ENCODE measurements at places on chromosomes 7 and 10.

GRCh38 chr7:138137423-138138171 lies 61.3 kb downstream of the AKR1D1 start:
- no peak for DNase-seq

DNA sequence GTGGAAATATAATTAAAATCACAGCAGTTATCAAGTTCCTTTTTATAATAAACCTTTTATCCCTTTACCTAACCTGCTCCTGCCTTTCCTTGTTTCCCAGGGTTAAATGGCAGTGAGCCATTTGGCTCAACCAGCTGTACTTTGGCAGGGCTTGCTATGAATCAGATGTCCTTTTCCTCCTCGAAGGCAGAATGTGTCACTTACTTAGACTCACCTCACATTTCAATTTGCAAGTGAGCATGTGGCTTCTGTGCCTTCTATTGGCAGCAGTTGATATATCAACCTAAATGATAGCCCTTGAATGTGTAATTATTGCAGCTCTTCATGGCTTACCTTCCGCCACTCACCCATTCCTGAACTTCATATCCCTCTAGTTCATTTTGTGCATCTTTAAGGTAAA lies 301.7 kb downstream of the CSTF2T start:
- no peak for DNase-seq

GRCh38 chr7:129684777-129685176 lies 73.3 kb downstream of the NRF1 start:
- no peak for DNase-seq

DNA sequence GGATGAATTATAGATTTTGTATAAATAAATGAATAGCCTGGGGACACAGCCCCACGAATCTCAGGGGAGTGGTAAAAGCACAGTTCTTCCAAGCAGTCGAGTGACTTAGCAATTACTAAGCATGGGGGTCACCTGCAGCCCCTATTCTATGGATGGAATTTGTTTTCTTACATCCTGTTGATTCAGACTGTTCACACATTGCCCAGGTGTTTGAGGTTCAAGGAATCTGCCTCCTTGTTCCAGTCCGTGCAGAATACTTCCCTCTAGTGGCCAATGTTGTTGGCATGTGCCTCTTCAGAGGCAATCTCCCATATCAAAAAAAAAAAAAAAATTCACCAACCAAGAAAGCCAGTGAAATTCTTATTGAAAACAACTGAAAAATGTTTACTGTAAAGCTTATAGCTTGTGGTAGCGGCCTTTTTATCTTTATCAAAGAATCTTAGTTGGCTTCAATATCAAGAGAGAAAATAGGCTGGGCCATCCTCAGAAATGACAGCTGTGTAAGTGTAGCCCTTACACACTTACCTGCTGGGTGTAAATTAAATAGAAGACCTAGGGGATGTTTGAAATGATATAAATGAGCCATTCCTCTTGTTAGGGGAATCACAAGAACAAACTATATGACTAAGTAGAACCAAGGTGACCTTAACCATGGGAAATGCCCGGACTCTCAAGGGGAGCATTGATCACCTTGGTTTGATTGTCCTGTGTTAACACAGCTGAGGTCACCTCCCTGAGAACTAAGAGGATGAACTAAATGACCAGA lies 7.8 kb downstream of the LIPM start:
- DNase-seq = no peak

GRCh38 chr7:29900745-29901144 lies 88.9 kb downstream of the SCRN1 start:
- no peak for DNase-seq

DNA sequence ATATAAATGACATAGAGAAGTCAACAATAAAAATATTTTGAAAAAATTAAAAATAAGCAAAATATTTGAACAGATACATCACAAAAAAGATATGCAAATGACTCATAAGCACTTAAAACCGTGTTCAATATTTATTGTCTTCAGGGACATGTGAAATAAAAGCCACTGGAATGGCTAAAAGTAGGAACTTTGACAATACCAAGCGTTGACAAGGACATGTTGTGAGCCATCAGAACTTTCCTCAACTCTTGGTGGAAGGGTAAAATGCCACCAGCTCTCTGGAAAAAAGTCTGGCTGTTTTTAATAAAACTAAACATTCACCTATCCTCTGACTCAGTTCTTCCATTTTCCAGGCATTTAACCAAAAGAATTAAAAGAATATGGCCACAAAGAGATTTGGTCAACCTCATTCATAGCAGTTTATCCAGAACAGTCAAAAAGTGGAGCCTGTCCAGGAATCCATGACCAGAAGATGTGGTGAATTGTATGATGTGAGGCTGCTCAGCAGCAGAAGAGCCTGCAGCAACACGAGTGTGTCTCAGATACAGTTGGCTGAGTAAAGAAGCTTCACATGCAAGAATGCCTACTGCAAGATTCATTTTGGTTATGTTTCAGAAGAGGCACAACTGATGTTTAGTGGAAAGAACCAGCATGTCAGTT lies 7.1 kb upstream of the KLF6 start:
- DNase-seq = no peak

DNA sequence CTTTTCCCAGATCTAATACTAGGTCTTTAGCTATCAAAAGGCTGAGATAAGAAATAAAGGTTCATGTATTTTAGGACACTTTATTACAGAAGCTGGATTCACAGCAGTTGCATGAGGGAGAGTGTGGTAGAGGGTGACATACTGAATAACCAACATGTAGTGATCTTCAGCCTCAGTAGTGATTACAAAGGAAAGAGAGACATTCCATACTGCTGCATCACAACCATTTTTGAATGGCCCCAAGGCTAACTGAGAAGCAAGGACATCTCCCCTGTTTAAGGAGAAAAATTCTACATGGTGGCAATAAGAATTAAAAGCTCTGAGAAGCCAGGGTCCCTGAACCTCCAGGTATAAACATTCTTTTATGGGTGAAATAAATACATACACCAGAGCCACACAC lies 35.3 kb downstream of the COG5 start:
- DNase-seq = no peak

DNA sequence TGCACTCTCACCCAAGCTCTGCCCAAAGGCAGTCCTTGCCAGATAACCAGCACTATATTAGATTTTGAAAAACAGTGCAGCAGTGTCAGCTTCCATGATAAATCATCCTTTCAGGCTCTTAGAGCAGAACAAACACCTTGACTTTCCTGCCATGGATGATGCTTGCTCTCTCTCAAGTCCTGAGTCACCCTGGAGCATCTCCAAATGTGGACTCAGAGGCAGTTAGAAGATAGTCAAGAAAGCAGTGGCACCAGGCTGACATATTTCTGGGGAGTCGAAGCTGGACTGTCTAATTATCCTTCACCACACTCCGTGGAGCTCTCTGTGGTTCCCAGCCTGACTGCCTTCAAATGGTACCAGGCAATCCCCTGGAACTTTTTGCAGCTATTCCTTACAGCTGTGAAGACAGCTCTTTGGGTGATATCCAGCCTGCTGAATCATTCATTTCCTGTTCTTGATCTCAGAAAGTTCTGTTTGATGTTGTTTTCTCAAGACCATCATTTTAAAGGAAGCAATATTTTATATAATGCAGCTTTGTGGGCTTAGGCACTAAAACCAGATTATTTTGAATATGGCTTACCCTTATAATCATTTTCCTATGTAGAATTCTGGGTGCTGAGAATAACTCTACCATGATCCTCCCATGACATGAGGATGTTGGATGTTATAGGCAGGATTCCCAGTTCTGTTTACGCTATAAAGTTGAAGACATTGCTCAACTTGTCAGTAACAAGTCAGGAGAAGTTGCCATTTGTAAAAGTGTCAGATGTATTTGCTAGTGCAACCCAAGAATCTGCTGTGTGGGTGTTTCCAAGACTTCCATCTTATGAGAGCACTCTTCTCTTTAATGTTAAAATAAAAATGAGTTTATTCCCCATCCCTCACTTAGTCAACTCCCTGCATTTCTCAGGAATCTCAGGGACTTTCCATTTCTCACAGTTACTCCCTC lies 233.8 kb downstream of the C7orf25 start:
- no peak for DNase-seq

GRCh38 chr7:55502858-55503440 lies 69.4 kb downstream of the VOPP1 start:
- no peak for DNase-seq

DNA sequence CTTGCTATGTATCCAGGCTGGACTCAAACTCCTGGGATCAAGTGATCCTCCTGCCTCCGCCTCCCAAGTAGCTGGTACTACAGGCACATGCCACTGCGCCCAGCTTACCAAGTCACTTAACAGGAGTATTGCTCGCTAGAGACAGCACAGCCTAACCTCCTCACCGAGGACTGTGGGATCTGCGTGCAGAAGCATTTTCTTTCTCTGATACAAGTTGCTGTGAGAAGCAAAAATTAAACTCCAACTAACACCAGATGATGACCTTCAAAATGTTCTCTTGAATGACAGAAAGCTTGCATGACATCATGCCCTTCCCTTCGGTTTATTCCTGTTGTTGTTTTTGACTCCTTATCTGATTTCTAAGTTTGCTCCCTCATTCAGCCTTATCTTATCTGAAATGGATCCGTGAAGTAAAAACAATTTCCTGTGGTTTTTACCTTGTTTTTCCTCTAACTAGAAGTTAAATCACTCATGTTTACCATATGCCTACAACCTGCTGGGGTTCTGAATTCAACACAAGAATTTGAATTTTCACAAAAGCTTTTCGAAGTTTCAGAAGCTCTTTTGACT lies 94.4 kb upstream of the KIF5B start:
- no peak for DNase-seq

All from activated CD8-positive, alpha-beta memory T cell treated with anti-CD3 and anti-CD28 coated beads for 4 hours (primary cell).